ENCODE measurements at places on chromosomes 1 and 21. TPM values are rescaled to one million over a fixed set of nuclear protein-coding genes. Genes with fewer than 3 reads are reported as not detected.

FCGR1A gene
- not detected for total RNA-seq

DNA sequence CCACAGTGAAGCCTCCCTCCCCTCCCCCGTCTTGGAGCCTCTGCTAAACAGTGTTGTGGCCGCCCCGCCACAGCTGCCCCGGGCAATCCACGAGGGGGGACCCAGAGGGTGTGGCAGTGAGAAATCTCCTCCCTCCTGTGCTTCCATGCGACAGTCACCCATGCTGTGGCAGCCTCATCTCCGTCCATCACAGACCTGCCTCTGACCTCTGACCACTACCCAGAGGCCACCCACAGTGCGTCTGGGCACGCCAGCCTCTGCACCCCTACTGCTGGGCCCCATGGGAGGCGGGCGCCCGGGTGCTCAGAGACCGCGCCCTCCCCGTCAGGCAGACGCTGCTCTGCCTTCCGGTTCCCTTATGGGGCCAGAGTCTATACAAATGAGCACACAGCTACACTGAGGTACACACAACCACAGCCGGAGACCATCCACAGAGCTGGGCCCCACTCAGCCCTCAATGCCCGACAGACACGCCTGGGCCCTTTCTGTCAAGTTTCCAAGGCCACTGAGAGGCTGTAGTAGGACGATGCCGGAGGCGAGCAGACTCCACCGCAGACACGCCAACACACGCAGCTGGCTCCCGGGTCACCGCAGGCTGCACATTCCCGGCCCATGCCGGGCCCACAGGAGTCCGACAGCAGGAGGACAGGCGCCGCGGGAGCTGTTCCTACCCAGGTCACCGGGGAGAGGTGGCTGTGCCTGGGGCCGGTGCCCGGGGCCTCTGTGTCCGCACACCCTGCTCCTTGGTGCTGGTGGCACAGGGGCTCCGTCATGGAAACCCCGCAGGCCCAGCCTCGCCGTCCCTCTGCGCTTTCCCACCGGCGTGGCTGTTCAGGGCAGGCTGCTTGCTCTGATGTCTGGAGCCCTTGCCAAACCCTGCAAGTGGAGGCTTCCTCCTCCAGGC lies 23.9 kb upstream of the TMEM52 start:
- no peak for DNase-seq

DNA sequence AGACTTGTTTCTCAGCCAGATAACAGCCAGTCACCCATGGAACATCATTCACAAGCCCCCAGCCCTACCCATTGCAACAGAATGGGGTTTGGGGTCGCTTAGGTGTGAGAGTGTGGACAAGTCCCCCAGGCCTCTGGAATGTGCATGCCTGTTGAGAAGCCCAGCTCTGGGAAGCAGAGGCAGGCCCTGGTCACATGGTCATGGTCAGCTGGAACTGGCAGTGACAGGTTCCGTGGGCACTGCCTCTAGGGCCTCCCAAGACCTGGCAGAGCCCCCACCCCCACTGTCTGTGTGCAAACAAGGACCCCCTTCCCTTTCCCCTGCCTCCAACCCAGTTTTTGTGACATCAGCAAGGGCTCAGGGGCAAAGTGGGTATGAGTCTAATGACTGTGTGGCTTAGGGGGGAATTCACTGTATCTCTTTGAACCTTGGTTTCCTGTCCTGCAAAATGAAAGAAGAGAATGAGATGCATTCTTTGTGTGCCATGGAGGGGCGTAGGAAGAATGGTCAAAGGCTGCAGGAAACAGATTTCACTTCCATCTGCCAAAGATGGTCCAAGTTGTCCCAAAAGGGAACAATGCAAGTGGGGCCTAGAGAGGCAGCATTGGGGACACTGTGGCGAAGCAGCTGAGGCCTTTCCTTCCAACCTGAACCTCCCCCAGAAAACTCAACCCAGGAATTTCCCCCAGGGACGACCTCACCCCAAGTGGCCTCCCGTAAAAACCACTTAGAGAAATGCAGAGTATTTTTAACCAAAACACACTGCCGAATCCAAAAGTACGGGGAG lies 34.7 kb upstream of the SELENON start:
- DNase-seq = no peak

DNA sequence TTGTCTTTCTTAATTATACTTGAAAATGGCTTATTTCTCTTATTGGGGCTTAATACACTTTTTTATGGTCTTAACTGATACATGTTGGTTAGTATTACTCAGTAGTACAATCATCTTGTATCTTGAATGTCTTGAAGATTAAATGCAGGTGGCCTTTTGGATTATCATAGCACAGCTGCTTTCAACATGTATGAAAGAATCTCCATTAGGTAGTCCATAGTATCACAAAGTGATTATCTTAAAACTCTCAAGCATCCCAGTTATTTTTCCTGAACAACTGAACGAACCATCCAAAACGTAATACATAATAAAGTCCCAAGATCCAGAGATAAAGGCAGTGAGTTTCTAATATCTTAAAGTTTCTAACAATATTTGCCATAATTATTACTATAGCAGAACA lies 51.7 kb upstream of the MYOCOS start:
- no peak for DNase-seq

FOXO6 gene
- total RNA-seq = not detected

Data from MG63 (cell line).